Peyer's patch (tissue), 4 donors: ENCODE measurements at places on chromosomes 7 and 10. TPM values are rescaled to one million over a fixed set of nuclear protein-coding genes. Genes with fewer than 3 reads are reported as not detected.

DNA sequence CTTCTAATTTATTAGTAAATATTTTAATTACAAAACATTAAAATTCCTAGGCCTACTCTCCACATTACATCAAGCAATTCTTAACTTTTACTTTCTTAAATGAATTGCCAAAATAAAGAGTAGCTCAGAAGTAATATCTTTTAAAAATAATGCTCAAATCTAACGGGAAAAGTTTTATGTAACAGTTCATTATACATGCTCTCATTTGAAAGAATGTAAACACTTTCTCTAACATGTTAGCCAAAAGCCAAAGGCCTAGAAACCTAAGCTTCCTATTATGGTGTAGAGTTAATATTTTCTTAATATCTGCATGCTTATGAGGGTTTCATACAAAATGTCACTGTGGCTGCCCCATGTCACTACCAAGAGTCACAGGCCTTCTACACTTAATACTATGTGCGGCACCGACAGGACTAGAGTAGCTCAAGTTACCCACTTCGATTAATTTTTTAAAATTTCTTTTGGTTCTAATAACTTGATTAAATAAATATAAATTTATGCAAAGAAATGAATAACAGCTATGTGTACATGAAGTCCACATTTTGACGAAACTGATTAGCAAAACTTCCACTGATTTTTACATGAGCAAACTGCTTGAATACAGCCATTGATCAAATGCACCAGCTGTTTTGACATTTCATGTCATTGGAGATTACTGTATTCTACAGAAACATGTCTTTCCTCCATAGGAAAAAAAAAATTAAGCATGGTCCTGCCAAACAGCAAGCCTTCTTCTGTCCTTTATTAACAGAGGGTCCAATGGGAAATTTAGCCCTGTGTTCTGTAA, 3.5 kb downstream of the COBL start:
- DNase-seq, result no peak

DNA sequence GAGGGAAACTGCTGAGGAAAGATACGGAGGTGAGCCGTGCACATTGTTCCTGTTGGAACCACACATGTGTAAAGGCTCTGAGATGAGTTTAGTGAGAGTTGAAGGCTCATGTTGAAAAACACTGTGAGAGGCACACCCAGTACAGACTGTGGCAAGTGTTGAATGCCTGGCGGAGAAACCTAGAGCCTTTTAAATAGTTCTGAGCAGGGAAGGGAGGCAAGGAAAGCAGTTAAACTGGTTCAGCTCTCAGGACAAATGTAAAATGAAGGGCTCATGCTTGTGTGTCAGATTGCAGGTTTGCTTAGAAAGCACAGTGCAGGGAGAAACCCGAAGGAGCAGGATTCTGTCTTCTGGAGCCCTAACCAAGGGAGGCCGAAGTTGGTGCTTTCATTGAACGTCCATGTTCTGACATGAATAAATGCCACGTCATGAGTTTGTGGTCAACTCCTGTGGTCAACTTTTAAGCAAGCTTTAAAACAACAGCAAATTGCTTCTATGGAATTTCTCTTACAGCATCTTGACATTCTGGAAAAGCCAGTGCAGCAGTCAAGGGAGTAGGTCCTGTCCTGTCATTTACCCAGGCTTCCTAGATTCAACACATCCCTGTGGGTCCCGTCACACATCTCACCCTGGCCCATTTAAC, 650.9 kb upstream of the GALNT17 start:
- no peak for DNase-seq

BAIAP2L1 gene
- total RNA-seq, result 46.4 TPM

GRCh38 chr7:35707422-35707821, 12.5 kb upstream of the HERPUD2 start:
- no peak for DNase-seq

MACC1 gene
- total RNA-seq, result 79.4 TPM

OPN1SW gene
- not detected for total RNA-seq

MLLT10 gene
- 25.2 TPM for total RNA-seq

LIPK gene
- not detected for total RNA-seq

C10orf67 gene
- total RNA-seq, result not detected
